ENCODE measurements at places on chromosomes 16 and 17.

GRCh38 chr17:31835984-31836383 is 23.1 kb downstream of the COPRS start:
- no peak for DNase-seq

DNA sequence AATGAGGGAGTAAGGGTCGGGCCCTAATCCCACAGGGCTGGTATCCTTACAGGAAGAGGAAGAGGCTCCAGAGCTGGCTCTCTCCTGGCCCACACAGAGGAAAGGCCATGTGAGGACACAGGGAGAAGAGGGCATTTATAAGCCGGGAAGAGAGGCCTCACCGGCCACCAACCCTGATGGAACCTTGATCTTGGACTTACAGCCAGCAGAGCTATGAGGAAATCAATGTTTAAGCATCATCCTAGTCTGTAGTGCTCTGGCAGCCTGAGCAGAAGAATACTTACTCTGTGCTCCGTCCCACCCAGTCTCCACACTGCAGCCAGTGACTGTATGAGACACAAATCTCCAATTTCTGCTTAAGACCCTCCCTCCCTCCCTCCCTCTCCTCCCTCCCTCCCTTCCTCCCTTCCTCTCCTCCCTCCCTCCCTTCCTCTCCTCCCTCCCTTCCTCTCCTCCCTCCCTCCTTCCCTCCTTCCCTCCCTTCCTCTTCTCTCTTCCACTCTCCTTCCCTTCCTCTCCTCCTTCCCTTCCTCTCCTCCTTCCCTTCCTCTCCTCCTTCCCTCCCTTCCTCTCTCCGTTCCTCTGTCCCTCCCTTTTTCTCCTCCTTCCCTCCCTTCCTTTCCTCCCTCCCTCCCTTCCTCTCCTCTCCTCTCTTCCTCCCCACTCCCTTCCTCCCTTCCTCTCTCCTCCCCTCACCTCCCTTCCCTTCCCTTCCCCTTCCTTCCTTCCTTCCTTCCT is 8.9 kb upstream of the TMEM220 start:
- DNase-seq, result no peak

- DNase-seq, result peak; percentile 71
Observed at GRCh38 chr16:77211880-77212740, 12.9 kb downstream of the SYCE1L start.

DNA sequence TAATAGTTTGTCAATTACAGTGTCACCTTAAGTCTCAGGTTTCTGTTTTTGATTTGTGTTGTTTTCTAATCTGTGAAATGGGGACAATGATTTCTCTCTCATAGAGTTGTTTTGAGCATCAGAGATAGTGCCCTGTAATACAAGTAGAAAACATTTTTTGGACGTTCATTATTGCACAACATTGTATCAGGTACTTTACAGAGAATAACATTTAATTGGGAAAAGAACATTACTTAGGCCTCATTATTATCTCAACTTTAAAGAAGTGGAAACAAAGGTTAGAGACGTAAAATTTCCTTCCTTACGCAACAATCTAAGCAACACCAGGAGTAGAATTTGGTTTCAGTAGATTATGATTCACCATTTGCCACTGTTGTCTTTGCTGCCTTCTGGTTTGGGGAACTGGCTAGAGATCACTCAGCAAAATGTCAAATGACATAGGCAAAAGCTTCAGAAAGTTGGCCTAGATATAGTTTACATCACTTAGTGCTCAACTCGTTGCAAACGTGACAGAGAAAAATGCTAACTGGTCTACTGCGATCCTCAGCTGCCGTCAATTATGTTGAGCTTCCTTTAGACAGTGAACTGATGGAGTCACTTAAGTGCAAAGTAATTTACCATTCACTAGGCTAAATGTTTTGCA is 1026.8 kb downstream of the CDH11 start:
- no peak for DNase-seq

DNA sequence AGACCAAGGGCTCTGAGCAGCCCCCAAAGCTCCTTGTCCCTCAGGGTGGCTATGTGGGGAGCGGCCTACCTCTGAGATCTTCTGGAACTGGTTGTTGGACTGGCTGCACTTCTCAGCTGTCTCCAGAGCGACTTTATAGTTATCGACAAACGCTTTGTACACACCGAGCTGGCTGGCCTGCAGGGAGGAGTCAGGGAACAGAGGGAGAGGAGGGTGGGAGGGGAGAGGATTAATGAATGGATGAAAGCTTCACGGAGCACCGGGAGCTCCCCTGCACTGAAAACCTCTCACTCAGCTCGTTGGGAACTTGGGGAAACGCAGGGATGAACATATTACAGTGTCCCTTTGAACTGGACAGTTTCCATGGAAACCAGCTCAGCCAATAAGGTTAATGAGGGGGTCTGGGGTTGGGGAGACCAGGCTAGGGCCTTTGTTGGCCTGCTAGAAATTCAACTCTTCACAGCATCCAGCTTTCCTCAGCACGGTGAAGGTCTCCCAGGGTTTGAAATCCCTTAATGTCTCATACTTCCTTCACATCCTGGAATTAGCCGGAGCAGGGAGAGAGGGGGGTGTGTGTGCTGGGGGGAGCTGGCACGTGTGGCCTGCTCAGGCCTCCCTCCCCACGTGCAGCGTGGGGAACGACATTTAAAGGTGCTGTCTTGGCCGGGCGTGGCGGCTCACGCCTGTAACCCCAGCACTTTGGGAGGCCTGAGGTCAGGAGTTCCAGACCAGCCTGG is 86.7 kb downstream of the TIMM22 start:
- DNase-seq, result no peak

- DNase-seq, result no peak
Observed at GRCh38 chr17:82225368-82226029, 3.3 kb upstream of the SLC16A3 start.

DNA sequence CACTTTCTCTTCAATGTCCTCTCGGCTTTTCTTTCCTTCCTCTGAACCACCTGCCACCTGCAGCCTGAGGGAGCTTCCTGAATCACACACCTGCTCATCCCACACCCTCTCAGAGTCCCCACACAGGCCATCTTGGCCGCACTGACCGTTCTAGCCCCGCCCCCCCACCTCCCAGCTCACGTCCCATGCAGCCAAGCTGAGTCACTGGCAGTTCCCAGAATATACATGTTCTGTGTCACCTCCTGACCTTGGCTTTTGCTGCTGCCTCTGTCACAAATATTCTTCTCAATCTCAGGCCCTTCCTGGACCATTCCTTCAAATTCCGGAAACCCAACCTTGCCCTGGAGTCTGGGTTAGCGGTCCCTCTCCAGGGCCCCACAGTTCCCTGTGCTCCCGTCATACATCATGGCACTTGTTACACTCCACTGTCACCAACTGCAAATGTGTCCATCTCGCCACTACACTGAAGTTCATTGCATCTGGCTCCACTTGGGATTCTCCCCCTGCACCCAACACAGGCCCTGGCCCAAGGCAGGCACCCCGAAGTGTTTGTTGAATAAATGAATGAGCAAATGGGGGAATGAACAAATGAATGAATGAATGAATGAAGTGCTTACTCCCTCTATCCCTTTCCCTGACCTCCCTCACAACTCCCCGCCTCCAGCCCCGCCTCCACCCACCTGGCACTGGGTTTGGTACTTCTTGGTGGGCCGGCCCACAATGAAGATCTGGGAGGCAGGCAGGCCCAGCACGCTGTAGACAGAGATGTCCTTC is 12.8 kb downstream of the PIMREG start:
- no peak for DNase-seq

- DNase-seq, result no peak
Observed at GRCh38 chr16:60142619-60143347, 1408.7 kb upstream of the GOT2 start.

DNA sequence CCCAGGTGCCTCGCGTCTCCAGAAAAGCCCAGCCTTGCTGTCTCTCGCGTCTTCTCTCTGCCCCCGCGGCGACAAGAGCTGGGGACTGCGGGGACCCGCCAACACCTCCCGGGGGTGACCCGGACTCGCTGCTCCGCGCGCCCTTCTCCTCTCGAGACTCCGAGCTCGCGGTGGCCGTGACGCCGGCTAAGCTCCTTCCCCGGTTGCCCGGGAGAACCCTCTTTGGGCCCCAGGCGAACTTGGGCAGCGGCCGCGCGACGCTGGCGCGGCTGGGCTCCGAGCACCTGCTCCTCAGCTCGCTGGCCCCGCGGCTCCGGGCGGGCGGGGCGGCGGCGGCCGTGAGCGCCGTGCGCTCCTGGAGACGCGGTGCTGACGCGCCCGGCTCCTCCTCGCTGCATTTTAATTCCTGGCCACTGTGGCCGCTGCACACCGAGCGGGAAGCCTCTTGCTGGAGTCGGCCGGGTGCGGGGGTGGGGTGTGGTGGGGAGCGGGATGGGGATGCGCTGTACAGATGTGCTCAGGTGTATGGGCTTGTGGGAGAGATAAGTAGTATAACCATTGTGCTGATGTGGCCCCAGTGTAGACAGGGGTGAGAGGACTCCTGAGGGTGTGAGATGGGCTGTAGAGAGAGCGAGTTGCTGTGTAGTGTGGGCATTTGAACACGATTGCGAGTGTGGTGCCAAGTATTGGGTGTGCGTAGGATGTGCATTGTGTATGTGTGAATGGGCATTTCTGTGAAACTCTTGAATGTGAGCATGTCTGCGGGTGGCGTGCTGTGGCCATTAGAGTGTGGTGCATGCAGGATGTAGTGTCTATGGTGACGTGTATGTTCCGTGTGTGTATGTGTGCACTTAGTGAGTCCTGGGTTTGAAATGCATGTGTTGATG is at the start of gene ASIC2:
TSS of gene ASIC2 (minus strand) at position 315 of the 887 bp plus-strand sequence.
- no peak for DNase-seq

DNA sequence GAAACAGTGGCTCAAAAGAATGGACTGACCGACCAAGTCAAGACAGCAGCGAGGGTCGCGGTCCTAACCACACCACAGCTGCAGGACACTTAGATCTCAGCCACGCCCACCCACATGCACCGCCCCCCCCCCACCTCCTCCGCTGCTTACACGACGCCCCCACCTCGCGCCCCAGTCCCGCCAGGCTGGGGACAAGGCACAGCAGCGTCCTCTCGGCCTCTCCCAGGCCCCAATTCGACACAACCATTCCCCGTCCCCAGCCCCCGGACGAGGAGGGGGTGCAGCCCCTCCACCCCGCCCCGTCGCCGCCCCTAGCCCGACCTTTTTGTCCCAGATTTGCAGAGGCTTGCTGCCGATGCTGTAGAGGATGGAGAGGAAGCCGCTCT is 477 bp downstream of the CFAP20 start:
- DNase-seq, result no peak

DNA sequence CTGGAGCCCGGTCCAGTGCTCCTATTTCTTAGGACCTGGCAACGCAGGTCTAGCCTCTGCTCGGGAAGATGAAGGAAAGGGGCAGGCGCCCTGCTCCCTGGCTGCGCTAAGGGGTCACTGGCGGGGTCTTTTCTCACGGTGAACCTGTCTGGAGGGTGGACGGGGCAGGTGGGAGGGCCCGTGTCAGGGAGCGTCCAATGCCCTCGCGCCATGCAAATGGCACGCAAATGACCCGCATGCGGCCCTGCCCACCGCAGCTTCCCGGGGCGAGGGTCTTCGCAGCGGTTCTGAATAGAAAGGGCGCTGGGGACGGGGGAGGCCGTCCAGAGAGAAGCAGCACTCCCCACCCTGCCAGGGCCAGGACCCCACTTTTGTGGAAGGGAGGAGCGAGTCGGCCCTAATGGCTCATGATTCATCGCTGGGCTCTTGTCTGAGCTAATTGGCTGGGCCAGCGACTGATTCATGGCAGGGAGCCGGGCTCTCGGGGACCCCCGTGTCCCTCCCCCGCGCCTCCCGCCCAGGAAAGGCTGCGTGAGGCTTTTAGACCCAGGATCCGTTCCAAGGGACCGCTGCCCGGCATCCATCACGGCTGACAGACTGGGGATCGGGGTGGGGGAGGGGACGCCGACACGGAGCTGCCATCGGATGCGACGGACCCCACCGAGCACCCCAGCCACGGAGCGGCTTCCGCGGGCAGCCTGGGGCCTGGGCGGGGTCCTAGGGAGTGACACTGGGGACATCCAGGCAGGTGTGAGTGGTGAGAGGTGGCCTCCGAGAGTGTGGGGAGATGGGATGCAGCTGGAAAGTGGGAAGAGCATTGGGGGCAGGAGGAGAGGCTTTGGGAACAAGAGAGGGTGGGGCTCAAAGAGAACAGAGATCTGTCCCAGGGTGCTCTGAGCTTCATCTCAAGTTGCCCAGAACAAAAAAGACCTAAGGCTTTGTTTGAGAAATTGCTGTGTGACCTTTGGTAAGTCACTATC is 25.0 kb upstream of the NGFR start:
- DNase-seq, result no peak

Measured in activated T-helper 1 cell treated with anti-CD3 and anti-CD28 coated beads, Interleukin-2, amount 50 U/mL, for 16 hours (primary cell).